ENCODE measurements at places on chromosomes 3 and 15.

- no peak for DNase-seq
Observed at GRCh38 chr3:126671521-126671920, 16.6 kb upstream of the TXNRD3 start.

DNA sequence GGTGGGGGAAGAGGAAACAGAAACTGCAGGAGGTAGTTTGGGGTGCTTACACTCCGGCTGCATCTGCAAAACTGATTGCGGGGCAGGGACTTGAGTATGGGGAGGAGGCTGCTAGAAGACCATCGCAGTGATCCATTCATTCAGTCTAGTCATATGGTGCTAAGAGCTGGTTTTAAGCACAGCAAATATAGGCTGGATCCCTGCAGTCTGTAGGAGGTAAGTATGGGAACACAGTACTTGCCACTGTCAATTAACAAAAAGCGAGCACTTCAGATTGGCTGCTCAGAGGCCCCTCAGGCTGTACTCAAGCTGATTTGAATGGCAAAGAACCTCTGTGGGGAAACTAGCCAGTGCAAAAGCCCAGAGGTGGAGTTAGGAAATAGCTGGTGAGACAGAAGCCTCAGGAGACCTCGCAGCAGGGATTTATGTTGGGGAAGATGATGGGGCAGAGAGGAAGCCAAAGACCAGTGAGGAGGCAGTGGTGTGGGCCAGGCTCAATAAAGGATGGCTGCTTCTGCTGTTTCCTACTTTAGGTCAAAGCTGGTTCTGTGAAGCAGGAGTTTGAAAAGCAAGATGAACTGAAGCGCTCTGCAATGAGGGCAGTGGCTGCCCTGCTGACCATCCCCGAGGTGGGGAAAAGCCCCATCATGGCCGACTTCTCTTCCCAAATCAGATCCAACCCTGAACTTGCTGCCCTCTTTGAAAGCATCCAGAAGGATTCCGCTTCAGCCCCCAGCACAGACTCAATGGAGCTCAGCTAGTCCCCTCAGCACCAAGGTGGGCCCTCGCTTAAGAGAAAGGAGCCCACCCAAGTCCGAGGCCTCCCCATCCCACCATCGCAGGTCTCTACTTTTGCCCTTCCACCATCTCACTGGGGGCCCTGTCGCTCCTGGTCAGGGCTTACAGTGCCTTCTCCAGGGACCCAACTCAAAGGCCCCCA lies 7.9 kb downstream of the RPL32 start:
- no peak for DNase-seq

- no peak for DNase-seq
Observed at GRCh38 chr15:58324533-58324932, 107.3 kb upstream of the LIPC start.

DNA sequence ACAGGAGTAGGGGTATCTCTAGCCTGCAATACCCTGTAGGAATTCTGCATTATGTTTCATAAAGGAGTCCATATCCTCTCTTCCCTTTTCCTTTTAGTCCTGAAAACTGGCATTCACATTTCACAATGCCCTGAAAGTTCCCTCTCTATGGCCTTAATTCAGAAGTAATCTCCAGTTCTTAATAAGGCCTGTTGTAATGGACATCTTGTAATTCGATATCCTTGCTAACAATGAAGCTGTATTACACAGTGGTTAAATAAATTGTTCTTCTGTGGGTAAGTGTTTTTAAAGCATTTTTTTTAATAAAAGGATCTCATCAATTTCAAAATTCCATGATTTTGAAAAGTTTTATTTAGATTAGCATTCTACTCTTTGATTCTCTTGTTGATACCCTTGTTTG lies 34.3 kb upstream of the NEO1 start:
- no peak for DNase-seq

DNA sequence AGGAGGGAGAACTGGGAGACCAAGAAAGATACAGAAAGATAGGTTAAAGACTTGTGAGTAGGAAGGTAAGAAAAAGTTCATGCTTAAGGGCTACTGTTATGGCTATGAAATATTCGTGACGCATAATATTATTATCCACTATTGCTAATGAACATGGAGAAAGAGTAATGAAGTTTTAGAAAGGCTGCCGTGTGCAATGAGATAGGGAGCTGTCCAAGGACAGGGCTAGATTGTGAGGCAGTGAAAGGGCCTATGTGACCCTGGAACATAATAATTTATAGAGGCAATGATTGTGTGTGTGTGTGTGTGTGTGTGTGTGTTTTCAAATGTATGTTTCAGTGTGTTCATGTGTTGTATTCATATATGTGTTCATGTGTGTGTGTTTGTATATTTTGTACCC lies 27.7 kb downstream of the MBNL1 start:
- no peak for DNase-seq

GRCh38 chr3:195005251-195005620 lies 265.7 kb downstream of the XXYLT1 start:
- DNase-seq: no peak

- DNase-seq: no peak
Observed at GRCh38 chr3:13040361-13041074, 32.7 kb downstream of the IQSEC1 start.

DNA sequence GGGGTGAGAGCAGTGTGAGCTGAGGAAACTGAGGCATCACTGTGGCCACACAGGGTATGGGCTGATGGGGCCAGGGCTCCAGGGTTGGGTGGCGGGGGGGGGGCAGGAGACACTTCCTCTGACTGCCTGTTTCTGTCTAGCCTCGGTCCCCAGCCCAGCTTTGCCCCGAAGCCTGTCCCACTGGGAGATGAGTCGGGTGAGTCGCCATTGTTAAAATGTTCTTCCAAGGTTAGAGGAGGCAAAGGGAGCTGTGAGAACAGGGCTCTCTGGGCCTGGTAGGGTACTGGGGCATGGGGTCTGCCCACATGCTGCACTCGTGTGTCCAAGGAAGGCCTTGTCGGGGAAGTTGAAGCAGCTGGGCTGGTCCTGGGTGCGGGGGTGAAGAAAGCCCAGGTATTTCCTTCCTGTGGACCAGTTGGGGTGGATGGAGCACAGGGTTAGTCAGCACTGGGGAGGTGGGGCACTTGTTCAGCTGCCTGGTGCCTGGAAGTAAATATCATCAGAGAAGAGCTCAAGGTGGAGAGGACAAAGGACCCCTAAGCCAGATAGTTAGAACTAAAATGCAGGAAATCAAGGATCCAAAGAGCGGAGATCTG lies 8.3 kb upstream of the JMJD7 start:
- no peak for DNase-seq

GRCh38 chr3:17057321-17057720 lies 172.6 kb downstream of the PLCL2 start:
- DNase-seq: no peak

DNA sequence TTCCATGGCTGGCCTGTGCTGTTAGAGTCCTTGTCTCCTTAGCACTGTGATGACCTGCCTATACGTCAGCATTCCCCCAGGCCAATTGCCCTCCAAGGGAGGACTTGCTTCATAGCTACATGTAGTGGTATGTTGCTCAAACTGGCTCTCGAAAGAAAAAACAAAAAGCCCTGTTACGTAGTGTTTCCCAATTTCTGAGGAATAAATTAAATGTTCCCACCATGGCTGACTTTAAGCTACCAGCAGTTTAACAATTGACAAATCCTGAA lies 54.6 kb downstream of the WNT7A start:
- DNase-seq: no peak

- peak; percentile 49 for DNase-seq
Observed at GRCh38 chr3:55571913-55572312, 84.8 kb upstream of the WNT5A start.

DNA sequence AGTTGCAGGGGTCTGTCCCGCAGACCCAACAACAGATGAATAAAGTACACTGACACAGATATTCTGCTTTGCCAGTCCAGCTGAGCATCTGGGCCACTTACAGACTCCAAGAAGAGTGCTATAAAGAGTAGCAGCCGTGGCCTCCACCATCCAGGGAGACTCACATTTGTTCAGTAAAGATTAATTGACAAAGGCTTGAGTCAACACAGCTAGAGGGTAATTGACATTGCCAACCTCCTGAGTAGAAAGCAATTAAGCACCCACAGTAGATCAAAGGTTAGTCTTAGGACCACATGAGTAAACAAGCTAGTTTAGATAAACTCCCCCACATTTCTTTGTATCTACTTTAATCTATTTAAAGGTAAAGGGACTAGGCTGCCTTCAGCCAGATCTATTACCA lies 16.3 kb upstream of the CRTC3 start:
- no peak for DNase-seq

DNA sequence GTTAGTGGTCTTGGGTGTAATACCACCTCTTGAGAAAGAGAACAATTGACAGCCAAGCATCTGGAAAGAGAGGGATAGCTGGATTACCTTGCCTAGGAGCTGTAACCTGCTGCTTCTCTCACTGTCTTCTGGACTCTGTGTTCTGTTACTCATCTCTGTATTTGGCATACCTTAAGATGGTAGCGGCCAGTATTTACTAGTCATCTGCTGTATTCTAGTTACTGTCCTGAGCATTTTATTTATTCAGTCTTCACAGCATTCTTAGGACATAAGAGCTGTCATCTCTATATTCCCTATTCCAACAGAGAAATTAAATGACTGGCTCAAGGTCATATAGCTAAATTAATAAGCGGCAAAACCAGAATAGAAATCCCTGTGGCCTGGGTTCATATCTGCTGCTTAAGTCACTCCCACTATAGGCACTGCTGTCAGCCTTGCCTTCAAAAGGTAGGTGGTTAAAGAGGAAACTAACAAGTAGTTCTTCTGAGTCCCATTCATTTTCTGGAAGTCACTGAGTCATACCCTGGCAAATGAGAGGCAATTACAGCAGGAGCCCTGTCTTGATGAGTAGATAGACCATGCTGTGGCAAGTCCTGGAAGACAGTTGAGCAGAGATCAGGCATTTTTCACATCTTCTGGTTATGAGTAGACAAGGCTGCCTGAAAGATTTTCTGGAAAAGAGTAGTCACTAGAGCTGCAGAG lies 68.2 kb downstream of the RAB7A start:
- DNase-seq: no peak

- DNase-seq: no peak
Observed at GRCh38 chr3:71994906-71995305, 210.0 kb upstream of the PROK2 start.

- DNase-seq: no peak
Observed at GRCh38 chr3:100496711-100497261, 4.4 kb downstream of the TMEM45A start.

- DNase-seq: no peak
Observed at GRCh38 chr3:17846466-17846865, 104.0 kb upstream of the TBC1D5 start.

Data from nephron progenitor cell (in vitro differentiated cells).